Stimulated activated CD4-positive, alpha-beta T cell treated with anti-CD3 and anti-CD28 coated beads, Interleukin-1b, Interleukin-23, amount 100 ng/mL, for 1 hour (primary cell): ENCODE measurements at places on chromosomes 2 and 18.

DNA sequence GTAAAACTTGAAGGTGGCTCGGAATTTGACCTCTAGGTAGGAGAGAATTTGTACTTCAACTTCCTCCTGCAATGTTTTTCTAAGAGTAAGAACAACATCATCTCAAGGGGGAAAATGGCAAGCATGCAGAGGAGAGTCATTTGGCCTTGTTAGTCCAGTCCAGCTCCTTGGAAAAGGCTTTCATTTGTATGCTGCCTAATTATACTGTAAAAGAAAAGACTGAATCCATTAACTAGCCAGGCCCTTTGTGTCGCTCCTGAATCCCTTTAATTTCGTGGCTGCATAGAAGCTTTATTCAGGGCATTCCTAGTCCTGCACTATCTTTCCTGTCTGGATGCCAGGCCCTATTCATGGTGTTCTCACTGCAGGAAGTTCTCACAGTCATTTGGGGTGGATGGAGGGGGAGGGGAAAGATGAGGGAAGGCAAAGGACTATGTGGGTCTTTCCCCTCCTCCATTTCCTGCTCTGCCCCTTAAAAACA is 36.0 kb downstream of the PHLPP1 start:
- no peak for DNase-seq

DNA sequence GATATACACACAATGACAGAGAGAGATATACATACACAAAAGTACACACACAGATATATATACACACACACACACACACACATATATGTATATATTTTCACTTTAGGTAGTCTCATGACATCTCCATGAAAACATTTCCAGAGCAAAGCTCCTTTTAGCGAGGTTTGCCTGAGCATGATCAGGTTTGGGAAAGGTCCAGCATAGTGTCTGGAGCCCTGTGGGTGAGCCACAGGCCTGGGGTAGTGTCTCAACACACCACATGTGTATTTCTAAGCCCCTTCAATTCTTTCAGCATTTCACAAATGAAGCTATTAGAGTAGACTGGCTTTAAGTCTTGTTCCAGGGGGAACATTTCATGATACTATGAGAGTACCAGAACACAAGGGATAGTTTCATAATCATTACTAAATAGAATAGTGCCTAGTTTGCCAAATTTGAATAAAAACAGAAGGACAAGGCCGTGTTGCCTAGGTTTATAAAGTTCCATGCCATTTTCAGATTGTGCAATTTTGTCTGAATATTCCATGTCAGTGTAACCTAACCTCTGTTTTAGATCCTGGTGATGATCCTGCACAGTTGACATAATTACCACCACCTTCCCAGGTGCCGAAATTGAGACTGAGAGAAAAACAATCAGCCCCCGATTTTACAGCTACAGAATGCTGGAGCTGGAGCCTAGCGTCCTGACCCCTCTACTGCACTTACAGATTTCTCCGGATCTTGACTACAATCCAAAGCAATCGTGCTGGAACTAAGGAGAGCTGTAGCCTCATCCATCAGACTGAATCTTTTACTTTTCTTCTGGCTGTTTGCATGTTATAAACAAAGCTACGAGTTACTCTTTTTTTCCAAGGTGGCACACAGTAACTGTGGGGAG is 332.7 kb downstream of the CYRIA start:
- DNase-seq, result no peak

GRCh38 chr2:215507836-215508235 is 72.0 kb upstream of the FN1 start:
- DNase-seq, result no peak

GRCh38 chr2:110674620-110675555 is 3.0 kb downstream of the BUB1 start:
- DNase-seq, result no peak

- DNase-seq, result no peak
Observed at GRCh38 chr2:5990086-5990485, 297.9 kb downstream of the SOX11 start.

- no peak for DNase-seq
Observed at GRCh38 chr2:85684806-85685205, 9.4 kb upstream of the GNLY start.

DNA sequence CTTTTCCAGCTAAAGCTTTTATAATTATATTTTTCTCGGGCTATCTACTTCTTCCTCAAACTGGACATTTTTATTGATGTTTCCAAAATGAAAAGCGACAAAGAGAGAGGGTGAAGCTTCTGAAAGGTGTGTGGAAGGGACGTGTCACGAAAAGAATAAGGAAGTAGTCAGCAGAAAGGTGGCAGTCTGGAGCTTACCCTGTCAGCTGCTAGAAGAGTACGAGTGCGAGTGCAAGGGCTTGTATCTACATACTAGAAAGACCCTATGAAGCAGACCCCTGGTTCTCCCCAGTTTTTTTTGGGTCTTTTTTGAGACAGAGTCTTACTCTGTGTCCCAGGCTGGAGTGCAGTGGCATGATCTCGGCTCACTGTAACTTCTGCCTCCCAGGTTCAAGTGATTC is 14.6 kb downstream of the FHL2 start:
- no peak for DNase-seq

GRCh38 chr2:15675456-15676195 is 84.0 kb downstream of the DDX1 start:
- no peak for DNase-seq

GRCh38 chr2:31033032-31033431 is 105.2 kb downstream of the GALNT14 start:
- no peak for DNase-seq

GRCh38 chr2:59905731-59906130 is 647.7 kb downstream of the BCL11A start:
- DNase-seq, result no peak

- no peak for DNase-seq
Observed at GRCh38 chr18:32422978-32423740, 47.5 kb downstream of the GAREM1 start.
